ENCODE measurements at places on chromosomes 13 and 19. TPM values are rescaled to one million over a fixed set of nuclear protein-coding genes. Genes with fewer than 3 reads are reported as not detected.

THSD1 gene
- total RNA-seq = 1.6 TPM

ZNF534 gene
- not detected for total RNA-seq

SIGLEC11 gene
- total RNA-seq = not detected

SIPA1L3 gene
- total RNA-seq = 3.2 TPM

STRN4 gene
- 29.9 TPM for total RNA-seq

C19orf67 gene
- total RNA-seq = not detected

TUBB4A gene
- 9.2 TPM for total RNA-seq

ICAM4 gene
- total RNA-seq = not detected

UBE2L5 gene
- not detected for total RNA-seq

GDF15 gene
- 378 TPM for total RNA-seq

PALM3 gene
- total RNA-seq = 2.0 TPM

SRRM5 gene
- not detected for total RNA-seq
